ENCODE measurements at places on chromosomes 1 and 21.
A peak's percentile ranks its signal among the peaks of the same experiment; 100 is the strongest.

DNA sequence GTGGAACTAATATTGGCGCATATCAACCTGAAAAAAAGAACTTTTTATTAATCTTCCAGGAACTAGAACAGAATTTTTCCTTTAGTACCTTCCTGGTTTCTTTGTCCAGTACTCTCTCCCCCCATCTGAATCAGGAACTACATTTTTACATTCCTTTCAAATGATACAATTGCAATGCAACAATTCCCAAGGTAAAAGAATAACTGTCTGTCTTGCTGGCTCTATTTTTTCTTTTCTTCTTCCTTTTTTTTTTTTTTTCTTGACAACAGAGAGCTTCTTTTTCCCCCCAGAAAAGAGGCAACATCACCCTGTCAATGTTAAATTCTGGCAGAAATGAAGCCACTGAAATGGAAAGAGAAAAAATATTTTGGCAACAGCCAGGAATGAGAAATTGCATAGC, 4.5 kb upstream of the CD101 start:
- no peak for DNase-seq

DNA sequence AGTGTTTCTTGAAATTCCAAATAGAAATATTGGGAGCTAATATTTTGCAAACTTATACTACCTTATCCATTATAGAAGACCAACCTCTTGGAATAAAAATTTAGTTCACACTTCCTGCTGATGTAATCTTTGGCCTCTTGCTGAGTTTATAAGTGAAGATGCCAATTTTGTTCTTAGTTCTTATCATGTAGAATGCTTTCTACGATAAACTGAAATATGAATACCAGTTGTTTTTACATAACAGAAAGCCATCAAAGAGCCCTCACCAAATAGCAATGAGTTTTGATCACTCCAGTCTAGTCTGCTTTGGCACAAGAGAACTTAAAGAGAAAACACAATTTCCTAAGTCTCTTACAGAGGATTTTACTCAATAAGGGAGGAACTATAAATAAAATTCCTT, 89.5 kb downstream of the DENND1B start:
- no peak for DNase-seq

DNA sequence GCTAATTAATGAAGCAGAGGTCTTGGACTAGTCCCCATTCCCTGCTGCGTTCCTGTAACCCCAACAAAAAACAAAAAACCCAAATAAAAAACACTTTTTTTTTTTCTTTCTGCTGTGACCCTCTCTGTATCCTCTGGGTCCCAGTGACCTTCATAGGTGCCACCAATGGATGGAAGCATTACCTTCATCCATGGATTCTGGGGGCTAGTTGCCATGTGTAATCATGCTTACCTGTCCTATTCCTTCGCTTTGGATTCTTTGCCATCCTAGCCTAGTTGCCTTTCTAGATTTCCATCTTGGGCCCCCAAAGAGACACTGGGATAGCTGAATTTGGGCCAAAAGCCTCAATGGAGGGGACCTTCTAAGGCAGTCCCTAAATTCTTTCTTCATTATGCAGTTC, 1208.7 kb downstream of the BRINP3 start:
- DNase-seq, result no peak

DNA sequence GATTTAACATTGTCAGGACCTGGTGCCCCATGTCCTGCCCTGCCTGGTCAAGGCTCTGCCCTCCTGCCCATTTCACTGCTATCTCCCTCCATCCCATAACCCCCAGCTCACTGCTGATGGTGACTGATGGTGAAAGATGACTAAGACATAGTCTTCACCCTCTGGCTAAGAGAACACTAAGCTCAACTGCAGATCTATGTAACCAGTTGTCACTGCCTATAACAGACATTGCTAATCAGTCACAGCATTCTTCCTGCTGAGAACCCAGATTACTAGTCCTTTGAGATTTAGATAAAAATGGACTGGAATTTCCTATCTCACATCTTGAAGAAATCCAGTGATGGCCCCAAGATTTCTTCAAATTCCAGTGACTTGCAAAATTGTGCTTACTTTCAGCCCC, 8.0 kb upstream of the ZNF362 start:
- DNase-seq, result no peak

DNA sequence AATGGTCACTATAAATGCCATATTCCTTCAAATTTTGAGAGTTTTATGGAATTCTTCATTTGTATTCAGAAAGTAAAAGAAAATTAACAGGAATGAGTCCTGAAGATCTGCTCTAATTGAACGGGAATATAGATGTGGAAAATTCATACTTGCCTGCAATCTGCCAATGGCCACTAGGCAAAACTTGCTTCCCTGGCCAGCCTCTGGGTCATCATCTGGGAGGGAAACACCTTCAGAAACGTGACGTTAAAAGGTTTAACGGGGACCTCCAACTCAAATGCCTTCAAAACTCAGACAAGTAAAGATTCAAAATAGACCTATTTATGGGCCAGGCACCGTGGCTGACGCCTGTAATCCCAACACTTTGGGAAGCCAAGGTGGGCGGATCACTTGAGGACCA, 21.7 kb upstream of the CTSK start:
- no peak for DNase-seq

GRCh38 chr1:231862611-231863010, 236.0 kb downstream of the DISC1 start:
- no peak for DNase-seq

DNA sequence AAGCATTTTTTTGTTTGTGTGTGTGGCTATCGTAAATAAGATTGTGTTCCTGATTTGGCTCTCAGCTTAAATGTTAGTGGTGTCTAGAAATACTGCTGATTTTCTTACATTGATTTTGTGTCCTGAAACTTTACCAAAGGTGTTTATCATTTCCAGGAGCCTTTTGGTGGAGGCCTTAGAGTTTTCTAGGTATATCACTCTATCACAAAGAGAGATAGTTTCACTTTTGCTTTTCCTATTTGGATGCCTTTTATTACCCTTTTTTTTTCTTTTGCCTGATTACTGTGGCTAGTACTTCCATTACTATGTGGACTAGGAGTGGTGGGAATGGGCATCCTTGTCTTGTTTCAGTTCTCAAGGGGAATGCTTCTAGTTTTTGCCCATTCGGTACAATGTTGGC, 109.6 kb downstream of the S1PR1 start:
- no peak for DNase-seq

DNA sequence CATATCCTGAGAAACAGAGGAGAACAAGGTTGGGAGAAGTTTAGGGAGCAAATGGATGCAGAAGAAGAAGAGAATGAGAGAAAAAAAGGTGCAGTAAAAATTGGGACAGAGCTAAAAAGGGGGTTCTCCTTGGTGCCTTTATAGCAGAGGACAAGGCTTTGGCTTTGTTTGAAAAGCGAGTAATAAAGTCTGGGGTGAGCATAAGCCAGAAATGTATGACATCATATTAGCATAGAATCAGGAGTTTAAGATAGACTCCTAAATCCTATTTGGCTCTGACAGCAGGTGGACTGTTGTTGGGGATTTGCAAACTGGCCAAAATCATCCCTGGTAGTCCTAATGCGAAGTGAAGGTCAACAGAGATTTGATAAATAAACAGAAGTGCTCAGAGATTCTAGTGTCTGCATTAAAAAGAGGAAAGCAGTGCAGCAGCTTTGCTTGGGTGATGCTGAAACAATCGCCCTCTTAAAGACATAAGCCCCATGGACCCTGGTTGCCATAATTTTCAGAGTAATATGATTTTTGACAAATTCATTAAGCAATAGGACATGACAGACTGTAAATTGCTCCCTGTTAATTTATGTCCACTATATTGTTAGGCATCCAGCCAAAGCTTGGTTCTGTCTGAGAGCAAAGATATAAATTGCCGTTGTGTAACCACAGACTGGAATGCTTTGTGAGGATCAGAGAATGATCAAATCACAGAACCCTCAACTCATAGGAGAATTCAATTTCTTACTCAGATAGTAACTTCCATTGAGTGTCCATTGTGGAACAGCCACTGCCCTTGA, 385.0 kb upstream of the NFIA start:
- no peak for DNase-seq

DNA sequence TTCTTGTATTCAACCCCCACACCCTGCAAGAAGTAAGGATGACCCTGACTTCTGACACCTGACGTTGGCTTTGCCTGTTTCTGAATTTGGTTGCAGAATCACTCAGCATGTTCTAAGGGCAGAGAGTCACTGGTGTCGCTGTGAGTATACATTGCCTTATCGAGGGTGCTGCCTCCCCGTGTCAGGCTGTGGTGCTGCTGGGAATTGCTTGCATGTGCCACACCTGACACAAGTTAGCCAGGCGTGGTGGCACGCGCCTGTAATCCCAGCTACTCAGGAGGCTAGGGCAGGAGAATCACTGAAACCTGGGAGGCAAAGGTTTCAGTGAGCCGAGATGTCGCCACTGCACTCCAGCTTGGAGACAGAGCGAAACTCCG, 45.9 kb downstream of the WDR4 start:
- peak; percentile 85 for DNase-seq

DNA sequence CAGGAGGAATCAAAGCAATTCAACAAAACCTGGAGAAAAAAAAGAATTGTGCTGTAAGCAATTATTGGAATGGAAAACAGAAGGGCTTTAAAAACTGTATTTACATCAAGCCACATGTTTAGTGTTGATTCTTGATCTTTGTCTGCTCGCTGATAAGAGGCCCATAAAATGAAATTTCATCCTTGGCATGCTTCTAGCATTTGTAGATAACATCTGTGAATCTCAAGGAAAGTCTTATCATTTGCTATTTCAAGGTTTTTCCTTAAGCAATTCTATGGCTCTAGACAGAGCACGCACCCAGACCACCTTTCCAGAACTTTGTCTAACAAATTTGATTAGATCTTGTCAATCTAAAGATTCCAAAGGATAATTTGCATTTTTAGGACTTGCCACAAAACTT, 181.0 kb upstream of the FGGY start:
- DNase-seq, result no peak

GRCh38 chr1:29311352-29312030, 75.2 kb downstream of the PTPRU start:
- DNase-seq, result no peak

GRCh38 chr21:33268393-33268736, 2.2 kb downstream of the IL10RB start:
- no peak for DNase-seq

- DNase-seq, result no peak
Measured at GRCh38 chr1:198530953-198531352, 9.5 kb downstream of the ATP6V1G3 start.

- no peak for DNase-seq
Measured at GRCh38 chr1:201088901-201089525, 23.2 kb downstream of the CACNA1S start.

DNA sequence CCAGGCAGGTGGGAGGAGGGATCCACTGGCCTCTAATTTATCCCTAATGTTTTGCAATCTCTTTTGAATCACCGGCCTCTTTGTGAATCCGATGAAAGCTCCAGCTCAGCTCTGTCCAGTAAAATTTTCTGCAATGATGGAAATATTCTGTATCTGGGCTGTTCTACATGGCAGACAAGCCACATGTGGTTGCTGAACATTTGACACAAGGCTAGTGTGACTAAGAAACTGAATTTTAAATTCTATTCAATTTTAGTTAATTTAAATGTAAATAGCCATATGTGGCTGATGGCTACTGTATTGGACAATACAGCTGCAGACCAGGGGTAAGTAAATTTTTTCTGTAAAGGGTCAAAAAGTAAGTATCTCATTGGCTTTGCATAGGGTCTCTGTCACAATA, 135.1 kb downstream of the CSMD2 start:
- no peak for DNase-seq

DNA sequence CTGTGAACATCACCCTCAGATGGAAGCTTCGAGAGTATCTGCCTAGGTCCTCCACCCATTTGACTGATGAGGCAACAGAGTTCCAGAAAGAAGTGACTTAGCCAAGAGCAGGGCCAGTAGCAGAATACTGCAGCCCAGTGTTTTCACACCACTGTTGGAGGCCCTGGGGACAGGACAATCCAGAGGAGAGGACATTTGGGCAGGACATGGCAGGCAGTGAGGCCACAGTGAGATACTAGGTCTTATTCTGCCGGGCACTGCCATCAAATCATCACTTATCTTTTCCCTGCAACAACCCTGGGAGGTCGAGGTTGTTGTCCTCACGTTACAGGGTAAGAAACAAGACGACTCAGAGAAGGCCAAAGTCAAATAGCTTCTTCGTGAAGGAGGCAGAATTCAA, 5.5 kb upstream of the FOXO6 start:
- DNase-seq, result no peak

GRCh38 chr21:42117967-42118780, 47.1 kb downstream of the UMODL1 start:
- DNase-seq, result no peak

DNA sequence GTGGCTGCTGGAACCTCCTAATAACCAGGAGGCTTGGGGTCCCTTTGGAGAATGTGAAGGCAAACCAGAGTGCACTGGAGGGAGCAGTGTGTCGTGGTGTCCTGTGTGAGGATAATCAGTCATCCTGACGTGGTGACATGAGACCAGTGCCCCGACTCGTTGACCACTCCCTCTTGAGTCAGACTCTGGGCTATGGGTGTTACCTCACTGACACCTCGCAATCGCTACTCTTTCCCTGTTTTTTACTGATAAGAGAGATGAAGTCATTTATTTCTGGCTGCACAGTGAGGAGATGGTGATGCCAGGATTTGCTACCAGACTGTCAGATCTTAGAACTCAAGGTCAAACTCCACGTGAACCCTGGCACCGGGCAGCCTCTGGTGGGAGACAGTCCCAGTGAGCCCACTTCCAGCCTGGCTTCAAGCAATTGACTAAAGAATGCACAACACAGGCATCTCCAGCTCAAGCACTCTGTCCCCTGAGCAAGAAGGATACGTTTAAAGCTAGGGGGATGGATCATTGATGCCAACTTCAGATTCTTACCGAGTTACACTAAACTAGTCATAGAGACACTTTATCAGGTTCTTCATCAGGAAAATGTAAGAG, 30.3 kb downstream of the UBASH3A start:
- no peak for DNase-seq

DNA sequence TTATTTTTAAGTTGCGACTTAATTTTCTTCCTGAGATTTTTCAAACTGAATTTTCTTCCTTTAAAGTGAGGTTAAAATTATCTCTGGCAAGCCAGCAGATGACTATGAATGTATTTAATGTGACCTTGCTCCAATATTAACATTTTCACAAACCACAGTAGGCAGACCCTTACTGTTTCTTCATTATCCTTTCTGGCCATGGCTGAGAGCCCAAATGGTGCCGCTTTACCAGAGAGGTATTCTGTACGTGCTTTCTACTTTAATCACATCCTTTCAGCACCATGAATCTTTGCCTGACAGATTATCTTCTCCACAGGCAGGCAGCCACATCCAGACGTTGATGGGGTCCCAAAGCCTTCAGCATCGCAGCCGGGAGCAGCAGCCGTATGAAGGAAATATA, 129.6 kb downstream of the LRRC40 start:
- no peak for DNase-seq

- no peak for DNase-seq
Measured at GRCh38 chr1:90823686-90824085, 106.6 kb upstream of the BARHL2 start.

DNA sequence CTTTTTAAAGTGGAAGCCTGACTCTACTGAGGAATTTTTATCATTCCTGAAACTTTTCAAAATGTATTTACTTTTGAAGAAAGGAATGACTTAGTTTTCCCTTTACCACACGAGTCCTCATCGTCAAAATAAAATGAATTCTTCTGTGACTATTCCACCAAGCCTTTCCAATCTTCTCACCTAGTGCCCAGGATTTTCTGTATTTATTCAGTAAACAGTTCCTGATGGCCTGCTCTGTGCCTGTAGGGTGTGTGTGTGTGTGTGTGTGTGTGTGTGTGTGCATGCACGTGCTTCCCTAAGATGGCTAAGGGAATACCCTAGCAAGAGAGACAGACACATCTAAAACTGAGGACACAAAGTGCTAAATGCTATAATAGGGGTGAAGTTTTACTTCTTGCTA, 395.0 kb upstream of the USP24 start:
- no peak for DNase-seq

Measured in activated CD4-positive, alpha-beta T cell treated with anti-CD3 and anti-CD28 coated beads for 36 hours (primary cell).